Cortex of kidney (tissue), 1 donor: ENCODE measurements at places on chromosomes 1 and 21.

- no peak for DNase-seq
Observed at GRCh38 chr1:245770156-245770555, 615.4 kb downstream of the KIF26B start.

DNA sequence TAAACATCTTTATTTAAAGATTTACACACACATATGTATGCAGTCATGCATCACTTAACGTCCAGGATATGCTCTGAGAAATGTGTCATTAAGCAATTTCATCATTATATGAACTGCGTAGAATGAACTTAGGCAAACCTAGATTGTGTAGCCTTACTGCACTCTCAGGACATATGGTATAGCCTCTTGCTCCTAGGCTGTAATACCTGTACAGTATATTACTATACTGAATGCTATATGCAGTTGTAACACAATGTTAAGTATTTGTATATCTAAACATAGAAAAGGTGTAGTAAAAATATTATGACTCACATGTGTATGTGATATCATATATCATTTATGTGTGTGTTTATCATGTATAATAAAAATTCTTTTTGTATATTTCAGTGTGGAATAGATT is 73.2 kb upstream of the QSOX1 start:
- DNase-seq, result no peak

DNA sequence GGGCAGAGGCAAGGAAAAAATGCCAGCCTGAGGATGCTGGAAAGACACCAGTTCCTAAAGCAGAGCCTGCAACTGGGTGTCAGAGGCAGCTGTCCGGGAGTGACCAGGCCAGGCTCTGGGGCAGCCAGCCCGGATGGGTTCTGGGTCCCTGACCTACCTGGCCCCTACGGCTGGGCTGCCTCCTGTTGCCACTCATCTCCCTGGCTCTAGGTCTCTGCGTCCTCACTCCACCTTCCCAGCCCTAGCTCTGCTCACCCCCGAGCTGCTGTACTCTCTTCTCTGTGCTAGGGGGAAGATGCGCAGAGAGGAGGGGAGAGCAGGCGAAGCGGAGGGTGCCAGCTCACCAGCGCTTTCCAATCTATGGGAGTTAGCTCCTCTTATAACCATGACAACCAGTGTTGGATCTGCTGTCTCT is 9.0 kb downstream of the ARHGEF2 start:
- no peak for DNase-seq

GRCh38 chr1:210464519-210465039 is 135.9 kb downstream of the HHAT start:
- no peak for DNase-seq

DNA sequence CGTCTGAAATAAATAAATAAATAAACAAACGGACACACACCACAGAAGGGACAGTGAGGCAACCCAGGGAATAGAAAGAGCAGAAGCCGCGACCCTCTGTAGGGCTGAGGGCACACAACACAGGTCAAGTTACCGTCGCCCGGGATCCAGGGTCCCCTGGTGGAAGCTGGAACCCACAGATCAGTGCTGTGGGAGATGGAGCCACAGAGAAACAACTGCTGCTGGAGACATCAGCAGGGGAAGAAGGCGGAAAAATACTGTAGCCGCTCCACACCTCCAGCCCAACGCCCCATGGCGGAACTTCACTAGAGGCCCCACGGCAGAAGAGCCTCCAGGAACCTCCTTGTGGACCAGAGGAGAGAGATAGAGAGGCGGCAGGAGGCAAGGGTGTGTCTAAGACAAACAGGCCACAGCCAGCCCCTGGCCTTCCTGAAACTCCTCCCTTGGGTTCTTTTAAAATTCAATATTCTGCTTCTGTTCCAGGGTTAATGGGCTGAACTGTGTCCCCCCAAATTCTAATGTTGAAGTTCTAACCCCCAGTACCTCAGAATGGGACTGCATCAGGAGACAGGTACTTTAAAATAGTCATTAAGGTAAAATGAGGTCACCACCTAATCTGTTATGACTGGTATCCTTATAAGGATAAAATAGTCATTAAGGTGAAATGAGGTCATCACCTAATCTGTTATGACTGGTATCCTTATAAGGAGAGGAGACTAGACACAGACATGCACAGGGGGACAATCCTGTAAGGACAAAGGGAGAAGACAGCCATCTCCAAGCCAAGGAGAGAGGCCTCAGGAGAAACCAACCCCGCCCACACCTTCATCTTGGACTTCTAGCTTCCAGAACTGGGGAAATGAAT is 7.7 kb upstream of the HLCS start:
- no peak for DNase-seq

GRCh38 chr1:164576291-164577271 is 17.6 kb downstream of the PBX1 start:
- DNase-seq, result no peak
